ENCODE measurements at places on chromosomes 5 and 9.

DNA sequence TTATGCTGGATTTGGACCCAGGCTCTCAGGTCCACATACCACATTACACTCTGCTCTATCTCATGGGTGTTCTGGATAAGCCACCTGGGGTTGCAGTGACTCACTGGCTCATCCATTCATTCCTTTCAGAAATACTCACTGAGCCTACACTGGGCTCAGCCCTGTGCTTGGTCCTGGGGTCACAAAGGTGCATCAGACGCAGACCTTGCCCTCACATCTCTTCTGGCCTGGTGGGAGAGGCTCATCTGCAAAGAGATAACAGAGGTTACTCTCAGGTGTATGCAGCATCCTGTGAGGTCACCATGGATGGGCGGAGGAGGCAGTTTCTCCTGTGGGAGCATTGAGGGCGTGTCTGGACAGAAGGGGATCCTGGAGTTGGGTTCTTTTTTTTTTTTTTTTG, 12.1 kb downstream of the CDHR2 start:
- no peak for DNase-seq

DNA sequence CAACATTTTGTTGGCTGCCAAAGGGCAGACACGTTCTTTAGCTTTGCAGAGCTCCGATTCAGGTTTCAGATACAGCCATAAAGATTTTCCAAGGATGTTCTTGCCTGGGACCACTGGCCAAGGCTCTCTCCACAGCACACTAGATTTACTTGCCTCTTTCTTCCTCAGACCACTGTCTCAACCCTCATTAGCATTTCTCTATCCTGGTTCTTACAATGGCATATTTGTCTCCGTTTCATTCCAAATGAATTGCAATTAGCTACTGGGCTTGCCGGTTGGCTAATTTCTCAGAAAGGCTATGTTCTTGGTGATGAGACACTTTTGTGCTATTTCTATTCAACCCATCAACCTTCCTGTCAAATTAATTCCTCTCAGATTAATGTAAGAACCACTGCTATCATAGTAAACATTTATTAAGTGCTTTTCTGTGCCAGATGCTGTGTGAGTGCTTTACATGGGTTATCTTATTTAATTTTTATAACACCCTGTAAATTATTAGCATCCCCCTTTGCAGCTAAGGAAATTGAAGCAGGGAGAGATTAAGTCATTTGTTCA, 118.4 kb upstream of the NR3C1 start:
- no peak for DNase-seq

DNA sequence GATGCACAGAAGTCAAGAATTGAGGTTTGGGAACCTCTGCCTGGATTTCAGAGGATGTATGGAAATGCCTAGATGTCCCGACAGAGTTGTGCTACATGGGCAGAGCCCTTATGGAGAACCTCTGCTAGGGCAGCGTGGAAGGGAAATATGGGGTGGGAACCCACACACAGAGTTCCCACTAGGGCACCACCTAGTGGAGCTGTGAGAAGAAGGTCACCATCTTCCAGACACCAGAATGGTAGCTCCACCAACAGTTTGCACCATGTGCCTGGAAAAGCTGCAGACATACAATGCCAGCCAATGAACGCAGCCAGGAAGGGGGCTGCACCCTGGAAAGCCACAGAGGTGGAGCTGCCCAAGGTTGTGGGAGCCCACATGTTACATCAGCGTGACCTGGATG, 104.5 kb downstream of the STK32A start:
- no peak for DNase-seq

DNA sequence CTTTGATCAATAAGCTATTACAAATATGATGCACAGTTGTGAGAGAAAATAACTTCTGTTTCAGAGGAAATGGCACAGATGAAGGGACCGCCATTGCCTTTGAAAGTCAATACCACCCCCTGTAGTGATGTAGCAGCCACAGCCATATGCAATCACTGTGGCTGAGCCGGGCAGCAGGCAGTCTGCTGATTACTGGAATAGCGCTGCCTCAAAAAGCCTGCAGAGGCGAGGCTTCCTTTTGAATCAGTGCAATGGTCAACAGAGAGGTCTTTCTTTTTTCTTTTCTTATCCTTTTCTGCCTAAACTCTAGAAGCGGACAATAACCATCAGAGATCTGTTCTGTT, 265.1 kb upstream of the TAS2R1 start:
- DNase-seq: no peak

DNA sequence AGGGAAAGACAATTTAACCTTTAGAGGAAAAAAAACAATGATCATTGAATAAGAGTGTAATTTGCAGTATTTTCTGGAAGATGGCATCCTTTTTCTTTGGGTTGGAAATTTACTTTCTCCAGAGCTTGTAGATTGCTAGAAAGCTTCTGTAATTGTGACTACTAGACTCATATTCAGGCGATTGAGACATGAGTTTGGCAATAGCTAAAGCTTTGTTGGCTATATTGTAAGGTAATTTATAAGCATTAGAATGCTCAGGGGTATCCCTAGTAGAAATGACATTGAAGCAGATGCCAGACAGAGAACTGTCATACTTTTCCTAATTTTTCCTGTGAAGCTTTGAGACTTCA, 115.3 kb downstream of the UNC13B start:
- DNase-seq: no peak

- DNase-seq: peak; percentile 33
Observed at GRCh38 chr5:135190416-135191083, 156.5 kb upstream of the PITX1 start.

DNA sequence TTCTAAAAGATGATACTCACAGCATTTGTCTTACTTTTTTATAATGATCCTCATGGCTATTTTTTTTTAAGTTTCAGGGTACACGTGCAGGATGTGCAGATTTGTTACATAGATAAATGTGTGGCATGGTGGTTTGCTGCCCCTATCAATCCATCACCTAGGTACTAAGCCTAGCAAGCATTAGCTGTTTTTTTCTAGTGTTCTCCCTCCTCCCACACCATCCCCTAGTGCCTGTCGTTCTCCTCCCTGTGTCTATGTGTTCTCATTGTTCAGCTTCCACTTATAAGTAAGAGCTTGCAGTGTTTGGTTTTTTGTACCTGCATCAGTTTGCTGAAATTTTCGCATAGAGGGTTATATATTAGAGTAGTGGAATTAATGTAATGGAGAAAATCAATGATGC, 189.1 kb upstream of the CDH12 start:
- peak; percentile 44 for DNase-seq

- no peak for DNase-seq
Observed at GRCh38 chr5:137179203-137179602, 319.9 kb downstream of the SPOCK1 start.

DNA sequence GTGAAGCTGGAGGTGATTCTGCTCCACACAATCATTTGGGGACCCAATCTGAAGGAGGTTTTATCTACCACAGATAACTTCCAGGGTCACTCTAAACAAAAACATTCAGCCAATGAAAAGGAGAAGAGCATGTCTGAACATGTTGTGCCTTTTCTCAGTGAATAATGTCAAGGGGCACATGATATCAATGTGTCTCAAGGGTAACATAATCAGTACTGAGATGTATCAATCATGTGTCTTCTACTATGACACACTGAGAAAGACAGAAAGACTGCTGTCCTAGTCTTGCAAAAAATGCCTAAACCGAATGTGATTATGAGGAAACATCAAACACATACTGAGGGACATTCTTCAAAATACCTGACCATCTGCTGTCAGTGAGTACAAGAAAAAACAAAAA, 25.4 kb upstream of the RASA1 start:
- DNase-seq: no peak

GRCh38 chr5:126664586-126664985, 63.8 kb downstream of the PHAX start:
- no peak for DNase-seq

GRCh38 chr5:58793888-58794657, 211.2 kb downstream of the RAB3C start:
- no peak for DNase-seq

- no peak for DNase-seq
Observed at GRCh38 chr5:91024727-91025126, 358.4 kb downstream of the ARRDC3 start.

DNA sequence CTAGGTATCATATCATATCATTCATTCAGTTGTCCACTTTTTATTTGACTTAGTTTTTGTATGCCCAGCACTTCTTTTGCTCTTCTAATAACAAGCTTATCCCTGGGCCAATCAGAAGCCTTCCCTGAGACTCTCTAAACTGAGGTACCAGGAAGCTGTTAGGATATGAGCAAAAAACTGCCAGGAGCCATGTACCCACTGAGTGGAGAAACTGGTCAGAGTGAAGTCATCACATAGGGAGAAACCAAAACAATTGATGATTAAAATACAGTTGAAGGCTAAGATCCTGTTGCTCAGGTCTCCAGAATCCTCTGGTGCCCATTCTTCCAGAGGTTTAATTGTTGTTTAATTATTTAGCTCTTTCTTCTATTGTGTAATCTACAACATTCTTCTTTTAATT, 120.2 kb downstream of the KIAA0825 start:
- DNase-seq: no peak

DNA sequence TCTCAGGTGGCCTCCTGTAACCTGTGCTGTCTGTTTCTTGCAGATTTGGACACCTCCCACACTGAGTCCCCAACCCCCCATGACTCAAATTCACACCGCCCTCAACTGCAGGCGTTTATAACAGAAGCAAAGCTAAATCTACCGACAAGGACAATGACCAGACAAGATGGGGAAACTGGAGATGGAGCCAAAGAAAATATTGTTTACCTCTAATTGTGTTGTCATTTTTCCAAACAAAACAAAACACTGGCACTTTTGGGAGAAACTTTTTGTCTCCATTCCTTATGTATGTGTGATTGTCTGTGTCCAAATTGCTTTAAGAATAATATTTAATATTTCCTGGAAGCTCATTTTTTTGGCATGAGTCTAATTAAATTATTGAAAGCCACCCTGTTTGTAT, 314.8 kb downstream of the ARHGEF28 start:
- no peak for DNase-seq

- DNase-seq: no peak
Observed at GRCh38 chr9:96318921-96319565, 17.1 kb upstream of the HSD17B3 start.

DNA sequence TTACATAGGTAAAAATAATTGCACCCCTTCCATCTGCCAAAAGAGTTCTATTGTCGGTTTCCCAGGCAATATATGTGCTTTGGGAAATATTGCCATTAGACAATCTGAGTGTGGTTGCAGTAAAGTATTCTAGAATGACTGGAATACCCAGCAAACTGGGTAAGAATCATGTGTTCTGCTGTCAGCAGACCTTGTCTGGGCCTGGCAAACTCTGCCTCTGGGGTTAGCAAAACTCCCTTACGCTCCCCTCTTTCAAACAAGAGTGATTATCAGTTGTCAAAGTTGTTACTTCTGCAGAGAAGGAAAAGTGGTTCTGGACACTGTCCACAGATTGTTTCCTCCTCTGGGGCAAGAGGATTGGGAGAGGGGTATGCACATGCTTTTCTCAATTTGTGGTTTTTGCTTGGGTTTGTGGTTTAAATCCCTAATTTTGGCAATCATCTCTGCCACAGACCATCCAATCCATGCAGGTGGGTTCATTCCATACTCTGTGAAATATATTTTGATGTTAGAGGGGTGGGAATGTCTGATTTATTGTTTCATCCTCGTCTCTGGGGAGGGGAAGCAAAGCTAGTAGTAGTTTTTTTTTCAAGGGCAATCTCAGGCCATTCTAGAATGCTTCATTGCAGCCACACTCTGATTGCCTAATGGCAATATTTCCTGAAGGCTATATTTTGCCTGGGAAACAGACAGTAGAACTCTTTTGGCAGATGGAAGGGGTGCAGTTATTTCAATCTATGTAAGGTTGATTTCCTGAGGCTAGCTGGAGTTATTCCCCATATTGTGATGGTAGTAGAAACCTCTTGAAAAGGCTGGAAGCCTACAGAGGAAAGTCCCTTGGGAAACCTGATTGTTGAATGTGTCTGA, 24.0 kb upstream of the TNFSF15 start:
- no peak for DNase-seq

DNA sequence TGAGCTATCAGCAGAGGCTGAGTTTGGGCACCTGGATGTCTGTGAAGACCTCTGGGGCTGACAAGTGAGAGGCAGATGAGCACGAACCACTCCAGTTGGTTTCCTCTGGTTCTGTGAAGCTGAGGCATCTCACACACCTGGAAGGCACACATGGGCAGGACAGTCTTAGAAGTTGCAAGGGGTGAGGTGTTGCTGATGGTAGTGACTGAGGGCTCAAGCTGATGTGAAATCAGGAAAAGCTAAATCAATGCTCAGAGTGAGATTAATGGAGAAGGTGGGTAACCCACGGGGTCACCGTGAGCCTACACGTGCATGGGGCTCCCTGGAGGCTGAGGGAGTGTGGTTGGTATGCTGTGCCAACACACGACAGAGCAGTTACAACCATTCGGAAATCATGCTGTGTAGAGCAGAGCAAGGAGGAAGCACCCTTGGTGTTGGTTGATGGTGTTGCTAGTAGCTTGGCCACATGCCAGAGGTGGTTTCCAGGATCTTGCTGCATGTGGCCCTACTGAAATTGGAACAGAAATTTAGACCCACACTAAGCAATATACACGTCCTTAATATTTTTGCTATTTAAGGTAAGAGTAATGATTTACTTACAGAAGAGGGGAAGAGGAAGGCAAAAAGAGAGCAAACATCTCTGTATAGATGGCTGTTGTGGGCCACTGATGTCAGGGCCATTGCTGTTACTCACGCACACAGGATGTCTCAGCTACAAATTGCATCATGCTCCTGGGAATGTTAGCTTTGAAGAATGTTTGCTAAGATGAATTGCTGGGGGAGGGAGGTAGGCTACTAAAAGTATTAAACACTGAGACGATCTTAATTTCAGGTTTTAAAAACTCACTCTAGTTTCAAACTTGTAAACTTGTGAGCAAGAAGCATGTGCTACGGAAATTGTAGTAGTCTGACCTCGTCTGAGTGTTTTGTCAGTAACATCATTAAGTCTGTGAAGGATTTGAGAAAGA, 170.5 kb downstream of the ARHGEF28 start:
- DNase-seq: peak; percentile 6

DNA sequence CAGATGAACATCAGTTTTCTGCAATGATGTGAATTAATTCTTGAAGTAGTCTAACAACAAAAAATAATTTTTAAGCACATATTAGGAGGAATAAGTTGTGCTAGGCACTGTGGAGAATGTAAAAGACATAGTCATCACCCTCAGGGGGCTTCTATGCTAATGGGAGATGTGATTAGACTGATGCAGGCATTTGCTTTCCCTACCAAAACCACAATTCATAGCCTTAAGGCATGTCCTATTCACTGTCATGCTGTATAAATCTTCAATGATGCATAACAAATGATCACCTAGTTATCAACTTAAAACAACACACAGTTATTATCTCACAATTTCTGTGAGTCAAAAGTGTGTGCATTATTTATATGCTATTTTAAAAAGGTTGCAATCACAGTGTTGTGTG, 422.6 kb downstream of the MAN2A1 start:
- no peak for DNase-seq

GRCh38 chr5:170333161-170333910, 35.8 kb upstream of the LCP2 start:
- DNase-seq: no peak

All from SHP77 (cell line).